Neural progenitor cell (in vitro differentiated cells): ENCODE measurements at places on chromosomes 5 and 9.

- no peak for DNase-seq
Measured at GRCh38 chr9:97059626-97060025, 20.7 kb upstream of the CTSV start.

GRCh38 chr5:18395126-18396110, 761.2 kb downstream of the TAF11L14 start:
- peak; percentile 4 for DNase-seq

DNA sequence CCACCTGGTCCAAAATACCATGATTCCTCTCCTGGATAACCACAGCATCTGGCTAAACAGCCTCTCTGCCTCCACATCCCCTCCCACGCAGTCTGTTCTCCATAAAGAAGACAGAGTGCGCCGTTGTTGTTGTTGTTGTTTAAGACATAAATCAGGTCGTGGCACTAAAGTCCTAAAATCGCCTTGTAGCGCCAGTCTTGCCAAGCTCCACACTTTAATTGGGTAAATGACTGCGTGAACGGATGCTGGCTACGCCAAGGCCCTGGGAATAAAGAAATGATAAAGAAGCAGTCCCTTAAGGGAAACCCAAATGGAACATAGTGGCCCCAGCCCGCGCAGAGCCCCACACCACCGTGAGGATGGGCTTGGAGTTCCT, 364 bp upstream of the SFXN1 start:
- peak; percentile 12 for DNase-seq

DNA sequence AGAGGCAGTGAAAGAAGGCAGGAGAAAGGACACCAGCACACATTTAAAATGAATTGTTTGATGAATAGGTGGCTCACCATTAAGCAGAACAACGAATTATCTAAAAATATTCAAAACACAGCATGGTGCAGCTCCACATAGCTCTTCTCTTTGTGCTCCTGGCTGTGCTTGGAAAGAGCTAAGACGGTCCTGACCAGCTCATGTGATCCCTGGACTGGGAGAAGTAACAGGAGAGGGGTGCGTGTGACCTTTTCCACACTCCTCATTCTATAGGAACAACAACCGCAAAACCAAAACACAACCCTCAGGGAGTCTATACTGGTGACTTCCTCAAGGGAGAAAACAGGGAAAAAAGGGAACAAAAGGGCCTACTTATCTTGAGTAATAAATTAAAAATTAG, 140.5 kb downstream of the DIRAS2 start:
- peak; percentile 5 for DNase-seq

GRCh38 chr5:178561746-178562264, 28.4 kb downstream of the COL23A1 start:
- DNase-seq: no peak

DNA sequence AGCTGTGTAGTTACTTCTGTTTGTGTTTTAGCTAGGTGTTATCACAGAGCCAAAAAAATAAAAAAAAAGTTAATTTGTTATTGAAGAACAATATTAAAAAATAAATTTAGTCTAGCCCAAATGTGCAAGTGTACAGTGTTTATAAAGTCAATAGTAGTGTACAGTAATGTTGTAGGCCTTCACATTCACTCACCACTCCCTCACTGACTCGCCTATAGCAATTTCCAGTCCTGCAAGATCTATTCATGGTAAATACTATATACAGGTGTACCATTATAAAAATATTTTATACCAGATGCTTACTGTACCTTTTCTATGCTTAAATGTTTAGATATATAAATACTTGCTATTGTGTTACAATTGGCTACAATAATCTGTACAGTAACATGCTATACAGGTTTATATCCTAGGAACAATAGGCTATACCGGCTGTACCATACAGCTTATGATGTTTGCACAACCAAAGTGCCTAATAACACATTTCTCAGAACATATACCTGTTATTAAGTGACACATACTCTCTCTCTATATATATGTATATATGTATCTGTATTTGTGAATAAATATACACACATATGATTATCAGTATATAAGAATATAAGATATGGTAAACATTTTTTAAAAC, 341.4 kb upstream of the EDIL3 start:
- no peak for DNase-seq

DNA sequence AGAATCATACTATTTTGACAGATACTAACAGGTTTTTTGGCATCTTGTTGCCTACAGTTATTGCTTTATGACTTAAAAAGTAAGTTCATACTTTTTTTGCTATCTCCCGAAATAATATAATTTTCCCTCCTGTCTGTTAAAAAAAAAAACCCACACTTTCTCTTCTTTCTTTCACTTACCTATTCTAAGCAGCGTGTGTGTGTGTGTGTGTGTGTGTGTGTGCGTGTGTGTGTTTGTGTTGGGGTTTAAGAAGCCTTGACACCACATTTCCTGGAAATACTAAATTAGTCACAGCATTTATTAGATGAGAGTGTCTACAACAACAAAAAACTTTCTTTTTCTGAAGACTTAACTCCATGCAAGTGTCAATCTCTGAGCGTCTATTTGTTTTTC, 12.4 kb downstream of the TNFAIP8 start:
- DNase-seq: no peak

DNA sequence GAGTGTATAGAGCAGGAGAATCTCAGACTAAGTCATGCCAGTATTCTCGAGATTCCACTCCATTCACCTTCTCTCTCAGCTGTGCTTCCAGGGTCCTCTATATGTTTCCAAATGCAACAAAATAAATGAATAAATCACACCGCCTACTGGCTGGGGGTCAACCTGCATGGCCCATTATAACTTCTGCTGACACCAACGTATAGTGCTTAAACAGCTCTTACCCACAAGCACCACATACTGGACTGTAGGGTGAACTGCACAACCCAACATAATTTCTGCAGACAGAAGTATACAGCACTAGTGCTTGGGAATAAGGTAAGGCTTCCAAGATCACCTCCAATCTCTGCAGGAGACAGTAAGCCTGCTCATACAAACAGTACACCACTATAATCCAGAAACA, 33.1 kb upstream of the HTR4 start:
- DNase-seq: peak; percentile 71

- no peak for DNase-seq
Measured at GRCh38 chr9:2336055-2336454, 285.5 kb upstream of the VLDLR start.

- DNase-seq: no peak
Measured at GRCh38 chr9:19331877-19332276, 48.2 kb downstream of the RPS6 start.

DNA sequence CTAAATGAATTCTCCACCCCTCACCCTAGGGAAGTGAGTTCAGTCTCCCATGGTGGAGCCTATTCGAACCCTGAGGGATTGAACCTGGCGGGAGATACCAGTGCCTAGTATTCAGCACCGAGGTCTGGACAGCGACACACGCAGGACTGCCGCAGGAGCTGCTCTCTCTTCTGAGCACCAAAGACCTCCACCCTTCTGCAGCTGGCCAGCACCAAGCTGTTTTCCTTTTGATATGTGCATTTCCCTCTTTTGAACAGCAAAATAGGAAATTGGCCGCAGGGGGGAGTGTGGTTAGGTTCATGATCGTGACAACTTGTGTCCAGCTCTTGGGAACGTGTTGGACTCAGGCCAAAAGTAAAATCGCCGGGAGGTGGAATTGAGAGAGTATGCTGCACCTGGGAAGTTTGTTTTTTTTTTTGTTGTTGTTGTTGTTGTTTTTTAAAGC, 1.2 kb upstream of the PCSK1 start:
- DNase-seq: peak; percentile 92

DNA sequence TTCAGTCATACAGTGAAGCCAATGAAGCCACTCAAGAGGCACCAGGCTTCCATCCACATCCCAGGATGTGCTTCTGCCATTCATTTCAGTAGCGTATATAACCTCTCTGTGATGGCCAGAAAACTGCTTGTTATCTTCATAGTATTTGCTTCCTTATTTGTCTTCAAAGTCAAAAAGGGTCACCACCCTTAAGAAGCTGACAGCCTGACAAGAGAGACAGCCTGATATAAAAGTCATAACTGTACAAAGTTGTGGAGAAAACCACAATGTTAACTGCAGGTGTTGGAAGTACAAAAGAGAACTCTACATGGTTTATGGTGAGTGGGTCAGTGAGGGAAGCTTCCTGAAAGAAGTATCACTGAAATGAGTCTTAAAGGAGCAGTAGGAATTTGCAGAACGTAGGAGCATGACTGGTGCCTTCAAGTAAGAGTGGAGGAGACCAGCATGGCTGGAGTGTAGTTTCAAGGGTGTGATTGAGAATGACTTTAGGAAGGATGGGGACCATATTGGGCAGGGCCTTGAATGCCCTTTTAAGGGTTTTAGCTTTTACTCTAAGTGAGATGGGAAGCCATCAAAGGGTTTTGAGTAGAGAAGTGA, 33.7 kb downstream of the NIM1K start:
- DNase-seq: no peak

DNA sequence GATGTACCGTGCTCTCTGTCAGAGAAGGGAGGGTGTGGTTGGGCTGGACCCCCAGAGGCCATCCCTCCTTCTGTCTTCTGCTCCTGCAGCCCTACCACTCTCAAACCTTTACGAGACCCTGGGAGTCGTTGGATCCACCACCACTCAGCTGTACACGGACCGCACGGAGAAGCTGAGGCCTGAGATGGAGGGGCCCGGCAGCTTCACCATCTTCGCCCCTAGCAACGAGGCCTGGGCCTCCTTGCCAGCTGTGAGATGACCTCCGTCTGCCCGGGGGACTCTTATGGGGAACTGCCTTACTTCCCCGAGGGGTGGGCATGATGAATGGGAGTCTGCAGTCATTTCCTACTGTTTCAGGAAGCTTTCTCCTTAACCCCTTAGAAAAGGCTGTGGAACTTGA, 17.5 kb downstream of the TGFBI start:
- DNase-seq: no peak

- DNase-seq: no peak
Measured at GRCh38 chr5:53095217-53095616, 14.3 kb downstream of the MOCS2 start.
